ENCODE measurements at places on chromosomes 12 and 14.
A peak's percentile ranks its signal among the peaks of the same experiment; 100 is the strongest.

GRCh38 chr14:100056431-100056830 lies 8.8 kb upstream of the EVL start:
- no peak for DNase-seq

DNA sequence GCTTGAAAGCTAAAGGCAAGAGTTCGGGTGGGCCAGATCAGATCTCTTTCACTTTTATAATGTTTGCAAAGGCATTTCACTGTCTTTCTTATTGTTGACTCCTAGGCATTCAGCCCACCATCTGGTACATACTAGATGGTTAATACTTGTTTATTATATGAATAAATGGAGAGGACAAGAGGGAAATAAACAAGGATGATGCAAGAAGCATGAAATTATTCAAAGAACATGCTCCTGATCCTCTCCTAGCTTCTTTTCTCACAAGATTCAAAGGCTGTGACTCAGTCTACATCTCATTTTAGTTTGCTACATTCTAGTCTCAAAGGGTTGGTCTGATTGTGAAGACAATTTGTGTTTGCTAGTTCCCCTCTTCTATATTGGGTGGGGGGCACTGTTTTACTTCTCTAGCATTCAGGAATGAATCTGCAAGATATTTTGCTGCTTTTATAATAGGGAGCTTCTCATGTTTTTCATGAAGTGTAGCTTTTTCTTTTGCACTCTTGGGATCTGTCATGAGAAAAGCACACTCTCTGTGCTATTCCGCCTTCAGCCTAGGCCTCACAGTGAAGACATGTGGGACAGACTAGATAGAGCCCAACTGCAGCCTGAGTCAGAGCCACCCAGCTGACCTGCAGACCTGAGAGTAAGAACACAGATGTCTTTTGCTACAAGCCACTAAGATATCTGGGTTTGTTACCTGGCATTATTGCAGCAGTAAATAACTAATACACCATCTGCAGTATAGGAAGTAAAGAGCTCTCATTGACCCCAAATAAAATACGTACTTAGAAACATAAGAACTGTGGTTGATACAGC lies 65.7 kb downstream of the PTHLH start:
- no peak for DNase-seq

GRCh38 chr14:105857220-105857825 lies 330.9 kb downstream of the TMEM121 start:
- no peak for DNase-seq

DNA sequence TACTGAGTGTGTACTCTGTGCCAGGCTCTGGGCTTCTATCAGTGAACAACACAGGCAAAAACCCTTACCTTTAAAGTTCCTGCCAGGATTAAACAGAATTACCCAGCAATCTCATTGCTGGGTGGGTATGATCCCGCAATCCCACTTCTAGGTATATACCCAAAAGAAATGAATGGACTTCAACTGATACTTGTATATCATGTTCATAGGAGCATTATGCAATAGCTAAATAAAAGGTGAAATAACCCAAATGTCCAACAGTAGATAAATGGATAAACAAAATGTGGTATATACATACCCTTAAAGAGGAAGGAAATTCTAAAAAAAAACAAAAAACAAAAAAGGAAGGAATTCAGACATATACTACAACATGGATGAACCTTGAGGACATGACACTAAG lies 14.7 kb downstream of the DAZAP2 start:
- no peak for DNase-seq

GRCh38 chr14:74921053-74921620 lies 1.9 kb downstream of the RPS6KL1 start:
- DNase-seq, result no peak

DNA sequence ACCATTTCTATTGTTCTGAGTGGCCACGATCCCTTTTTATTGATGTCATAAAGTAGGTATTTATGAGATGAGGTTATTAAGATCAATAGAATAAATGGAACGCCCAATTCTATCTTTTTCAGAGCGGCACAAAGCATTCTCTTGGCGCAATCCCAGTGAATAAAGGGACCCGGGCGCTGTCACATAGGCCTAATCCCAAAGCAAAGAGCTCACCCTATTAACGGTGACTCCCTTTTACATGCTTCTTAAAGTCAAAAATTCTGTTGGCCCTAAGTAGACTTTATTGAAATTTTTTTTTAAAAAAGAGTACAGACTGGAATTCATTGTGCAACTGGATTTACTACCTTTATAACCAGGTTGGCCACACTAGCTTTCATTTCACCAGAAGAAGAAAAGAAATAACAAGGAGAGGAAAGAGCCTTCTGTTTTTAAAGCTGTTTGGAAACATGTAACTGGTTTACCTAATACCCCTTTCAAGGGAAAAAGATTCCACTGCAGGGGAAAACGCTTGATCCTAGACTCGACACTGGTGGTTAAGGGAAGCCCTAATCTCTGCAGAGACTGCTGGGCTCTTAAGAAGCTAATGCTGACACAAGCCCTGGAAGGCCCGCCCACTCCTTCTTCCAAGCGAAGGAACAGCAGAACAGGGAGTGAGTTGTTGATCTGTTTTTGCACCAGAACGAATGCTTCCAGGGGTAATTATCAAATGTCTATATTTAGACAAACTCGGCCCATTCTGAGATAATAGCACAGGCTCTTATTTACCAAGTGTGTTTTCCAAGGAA lies 381.2 kb downstream of the BCL11B start:
- DNase-seq, result peak; percentile 29

DNA sequence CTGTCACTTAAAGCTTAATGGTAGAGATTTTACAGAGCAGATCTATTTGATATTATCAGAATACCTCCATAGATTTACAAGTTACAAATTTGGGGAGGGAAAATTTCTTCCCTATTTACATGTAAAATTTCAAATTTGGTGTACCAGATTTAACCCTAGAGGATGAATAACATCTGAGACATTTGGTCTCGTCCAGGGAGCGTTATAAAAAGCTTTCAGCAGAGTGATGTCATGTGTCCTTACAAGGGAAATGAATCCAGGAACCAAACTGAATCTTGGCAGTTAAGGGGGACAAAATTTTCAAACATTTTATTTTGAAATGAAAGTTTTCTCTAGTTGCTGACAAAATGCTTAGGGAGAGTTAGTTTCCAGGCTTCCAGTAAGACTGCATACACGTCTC lies 4.5 kb upstream of the CDK17 start:
- no peak for DNase-seq

DNA sequence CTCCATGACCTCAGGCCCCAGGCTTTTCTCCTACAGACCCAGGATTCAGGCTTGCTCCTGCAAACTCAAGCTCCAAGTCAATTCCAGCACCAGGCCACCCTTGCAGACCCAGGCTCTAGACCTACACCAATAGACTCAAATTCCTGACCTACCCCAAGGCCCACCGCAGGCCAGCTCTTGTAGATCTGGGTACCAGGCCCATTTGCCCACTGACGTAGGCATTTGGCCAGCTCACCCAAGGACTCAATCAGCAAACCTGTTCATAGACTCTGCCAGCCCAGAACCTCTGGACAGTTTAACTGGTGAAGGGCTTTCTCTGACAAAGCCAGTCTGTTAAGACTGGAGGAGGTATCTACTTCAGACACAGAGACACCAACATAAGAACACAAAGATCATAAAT lies 52.3 kb downstream of the SPTSSA start:
- no peak for DNase-seq

DNA sequence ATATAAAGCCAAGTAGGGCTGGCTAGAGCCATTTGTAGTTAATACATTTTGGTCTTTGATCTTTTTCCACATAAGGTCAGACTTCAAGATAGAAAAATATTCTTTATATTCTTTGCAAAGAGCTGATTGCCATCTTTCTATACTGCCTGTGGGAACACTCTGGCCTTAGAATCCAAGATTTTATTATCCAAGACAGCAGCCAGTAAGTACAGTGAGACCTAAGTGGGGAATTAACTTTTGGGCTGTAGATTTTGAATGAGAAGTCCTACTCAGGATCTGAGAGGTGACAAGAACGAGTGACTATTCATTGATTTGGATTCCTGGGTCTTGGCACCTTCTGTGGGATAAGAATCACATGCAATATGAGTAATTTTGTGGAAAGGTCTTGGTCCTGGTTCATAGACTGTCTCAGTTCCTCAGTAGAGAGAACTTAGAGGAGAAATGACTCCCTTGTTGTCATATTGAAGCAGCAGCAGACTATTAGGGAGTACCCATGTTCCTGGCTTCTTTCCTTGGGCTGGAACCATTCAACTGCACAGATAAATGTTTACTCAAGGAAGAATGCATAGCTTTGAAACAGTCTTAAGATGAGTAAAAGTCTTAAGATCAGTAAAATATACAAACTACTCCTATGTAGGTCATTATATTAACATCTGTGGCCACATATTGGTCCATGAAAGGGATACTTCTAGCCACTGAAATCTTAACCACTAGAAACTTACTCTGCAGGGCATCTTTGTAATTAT lies 353.8 kb downstream of the RAD51B start:
- DNase-seq, result no peak

- DNase-seq, result no peak
These were observed 382.8 kb downstream of the ADAMTS20 start for GRCh38 chr12:43169115-43169681.

- DNase-seq, result peak; percentile 35
These were observed 49.9 kb downstream of the OTX2 start for GRCh38 chr14:56760164-56760914.

GRCh38 chr14:100470523-100470897 lies 116.7 kb downstream of the BEGAIN start:
- no peak for DNase-seq

DNA sequence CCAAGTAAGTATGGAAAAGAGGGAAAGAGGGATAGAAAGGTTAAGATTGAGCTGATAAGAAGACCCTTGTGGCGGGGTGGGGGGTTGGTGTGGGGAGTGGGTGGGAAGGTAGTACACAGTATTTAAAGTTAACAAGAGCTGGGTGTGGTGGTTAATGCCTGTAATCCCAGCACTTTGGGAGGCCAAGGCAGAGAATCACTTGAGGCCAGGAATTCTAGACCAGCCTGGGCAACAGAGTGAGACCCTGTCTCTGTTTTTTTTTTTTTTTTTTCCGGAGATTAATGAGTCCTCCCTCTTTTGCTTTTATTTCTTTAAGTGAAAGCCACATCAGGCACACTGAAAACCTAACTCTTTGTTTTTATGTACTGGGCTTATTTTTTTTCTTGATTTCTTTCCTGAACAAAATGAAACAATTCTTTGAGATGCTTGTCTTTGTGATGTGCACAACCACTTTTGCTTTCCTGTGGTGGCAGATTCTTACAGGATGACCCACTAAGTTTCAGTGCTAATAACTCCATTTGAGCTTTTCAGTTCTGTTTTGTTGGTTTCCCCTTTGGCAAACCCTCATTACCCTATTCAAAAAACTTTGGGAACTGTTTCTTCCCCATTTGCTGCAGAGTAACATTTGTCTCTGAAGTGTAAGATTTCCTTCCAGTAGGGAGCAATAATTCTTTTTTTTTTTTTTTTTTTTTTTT lies 54.8 kb downstream of the WNK1 start:
- DNase-seq, result peak; percentile 16

DNA sequence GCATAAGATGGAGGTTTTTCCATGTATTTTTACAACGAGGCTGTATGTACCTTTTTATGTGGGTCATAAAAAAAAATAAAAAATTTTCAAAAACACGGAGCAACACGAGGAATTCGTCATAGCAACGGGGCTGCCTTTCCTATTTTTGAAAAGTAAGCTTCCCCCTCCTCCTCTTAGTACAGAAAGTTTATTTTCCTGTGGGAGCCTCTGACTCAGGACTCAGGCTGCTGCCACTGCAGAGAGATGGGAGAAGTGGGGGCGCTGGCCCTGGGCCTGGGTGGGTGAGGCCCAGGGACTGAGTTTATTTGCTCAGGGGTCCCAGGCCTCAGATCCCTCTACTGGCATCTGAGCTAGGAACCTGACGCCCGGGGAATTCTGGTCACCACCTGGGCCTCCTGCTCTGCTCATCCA lies 10.2 kb upstream of the CMKLR1 start:
- no peak for DNase-seq

DNA sequence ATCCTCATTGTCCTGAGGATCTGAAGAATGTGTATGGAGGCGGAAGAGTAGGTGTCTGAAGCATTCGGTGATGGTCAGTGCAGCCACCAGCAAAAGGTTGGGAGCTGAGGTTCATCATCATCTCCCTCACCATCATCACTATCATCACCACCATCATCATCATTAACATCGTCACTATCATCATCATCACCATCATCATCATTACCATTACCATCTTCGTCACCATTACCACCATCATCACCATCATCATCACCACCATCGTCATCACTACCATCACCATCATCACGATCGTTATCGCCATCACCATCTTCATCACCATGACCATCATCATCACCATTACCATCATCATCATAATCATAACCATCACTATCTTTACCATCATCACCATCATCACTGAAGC lies 90.8 kb upstream of the TMEM132D start:
- no peak for DNase-seq

DNA sequence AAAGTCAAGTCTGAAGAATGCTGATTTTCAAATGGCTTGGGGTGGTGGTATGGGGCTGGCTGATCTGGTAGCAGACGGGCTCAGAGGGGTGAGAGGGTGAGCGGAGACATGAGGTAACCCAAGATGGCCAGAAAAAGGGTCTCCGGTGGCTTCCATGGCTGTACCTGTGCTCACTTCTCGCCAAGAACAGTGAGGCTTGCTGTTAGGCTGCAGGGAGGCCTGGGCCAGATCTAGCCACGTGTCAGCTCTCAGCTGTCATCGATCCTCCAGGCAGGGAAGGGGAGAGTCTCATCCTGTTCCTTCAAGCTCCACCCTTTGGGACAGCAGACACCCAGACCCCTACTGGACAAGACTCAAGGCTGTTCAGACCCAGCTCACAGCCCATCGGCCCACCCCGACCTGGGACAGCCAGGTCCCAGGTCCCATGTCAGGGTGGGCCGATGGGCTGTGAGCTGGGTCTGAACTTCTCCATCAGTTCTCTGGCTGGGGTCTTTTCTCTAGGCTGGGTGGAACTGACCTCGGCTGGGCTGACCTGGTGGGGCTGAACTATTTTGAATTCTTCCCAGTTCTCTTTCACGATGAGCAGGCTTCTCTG lies 9.0 kb downstream of the LRTM2 start:
- DNase-seq, result no peak

DNA sequence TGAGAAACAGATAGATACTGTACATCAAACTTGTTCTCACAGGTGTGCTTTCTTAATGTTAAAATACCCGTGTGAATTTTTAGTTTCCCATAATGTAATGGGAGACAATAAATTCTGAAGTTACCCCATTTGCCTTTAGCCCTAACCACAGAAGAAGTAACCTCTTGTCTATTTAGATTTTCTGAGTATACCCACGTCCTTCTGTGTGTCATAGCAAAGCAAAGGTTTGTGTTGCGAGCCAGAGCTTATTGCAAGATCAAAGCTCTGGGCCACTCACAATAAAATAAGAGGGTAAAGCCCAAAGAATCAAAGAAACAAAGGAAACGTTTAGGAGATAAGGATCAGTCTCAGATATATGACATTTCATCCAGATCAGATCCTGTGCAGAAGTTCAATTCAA lies 73.9 kb downstream of the BMP4 start:
- DNase-seq, result no peak
